CD14-positive monocyte (primary cell): ENCODE measurements at places on chromosomes 1 and 21.

DNA sequence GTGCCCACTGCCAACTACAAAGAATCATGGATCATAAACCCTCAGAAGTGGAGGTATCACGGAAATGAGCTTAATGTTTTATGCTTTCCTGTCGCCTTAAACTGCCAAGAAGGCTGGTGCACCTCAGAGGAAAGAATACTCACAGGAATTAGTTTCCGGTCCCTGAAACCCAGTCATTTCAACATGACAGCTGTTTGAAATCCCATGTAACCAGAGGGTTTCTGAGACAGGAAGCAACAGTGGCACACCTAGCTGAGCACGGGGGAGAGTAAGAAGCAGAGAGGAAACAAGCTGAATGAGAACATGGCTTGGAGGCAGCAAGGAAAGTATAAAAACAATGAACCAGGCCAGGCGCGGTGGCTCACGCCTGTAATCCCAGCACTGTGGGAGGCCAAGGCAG lies 3.9 kb downstream of the JAK1 start:
- peaks cover 72% of the 10 kb centered on the region for H3K4me1 ChIP-seq
- no peak for DNase-seq
- H3K36me3 ChIP-seq, result no peaks in the 10 kb centered on the region
- no peaks in the 10 kb centered on the region for H3K27me3 ChIP-seq
- no peak overlapping the region for H3K4me3 ChIP-seq

DNA sequence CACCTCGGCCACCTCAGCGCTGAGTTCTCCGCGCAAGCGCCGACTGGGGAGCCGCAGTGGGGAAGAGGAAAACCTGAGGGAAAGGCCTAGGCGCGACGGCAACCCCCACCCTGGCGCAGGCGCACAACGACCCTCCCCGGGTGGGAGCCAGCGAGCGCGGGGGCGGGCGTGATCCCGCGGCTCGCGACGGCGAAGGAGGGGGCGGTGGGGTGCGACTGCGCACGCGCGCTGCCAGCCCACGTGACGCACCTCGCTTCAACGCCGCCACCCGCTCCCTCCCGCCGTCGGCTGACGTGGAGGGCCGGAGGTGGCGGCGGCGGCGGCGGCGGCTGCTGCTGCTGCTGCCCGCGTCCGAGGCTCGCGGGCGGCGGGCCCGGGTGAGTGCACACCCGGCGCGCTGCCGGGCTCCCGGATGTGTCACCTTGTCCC lies at the start of the genes PIGP and TTC3:
TSS of gene PIGP (minus strand) at position 84 of the 429 bp plus-strand sequence. CDS start 556 bp downstream, outside the sequence.
TSS of gene TTC3 (plus strand) at position 267 of the 429 bp plus-strand sequence. CDS start 14,004 bp downstream, outside the sequence.
- H3K36me3 ChIP-seq, result no peaks in the 10 kb centered on the region
- DNase-seq, result peak; percentile 95
- H3K4me3 ChIP-seq, result peak within 1 kb of the TSS; percentile 85
- H3K27me3 ChIP-seq, result no peaks in the 10 kb centered on the region

DNA sequence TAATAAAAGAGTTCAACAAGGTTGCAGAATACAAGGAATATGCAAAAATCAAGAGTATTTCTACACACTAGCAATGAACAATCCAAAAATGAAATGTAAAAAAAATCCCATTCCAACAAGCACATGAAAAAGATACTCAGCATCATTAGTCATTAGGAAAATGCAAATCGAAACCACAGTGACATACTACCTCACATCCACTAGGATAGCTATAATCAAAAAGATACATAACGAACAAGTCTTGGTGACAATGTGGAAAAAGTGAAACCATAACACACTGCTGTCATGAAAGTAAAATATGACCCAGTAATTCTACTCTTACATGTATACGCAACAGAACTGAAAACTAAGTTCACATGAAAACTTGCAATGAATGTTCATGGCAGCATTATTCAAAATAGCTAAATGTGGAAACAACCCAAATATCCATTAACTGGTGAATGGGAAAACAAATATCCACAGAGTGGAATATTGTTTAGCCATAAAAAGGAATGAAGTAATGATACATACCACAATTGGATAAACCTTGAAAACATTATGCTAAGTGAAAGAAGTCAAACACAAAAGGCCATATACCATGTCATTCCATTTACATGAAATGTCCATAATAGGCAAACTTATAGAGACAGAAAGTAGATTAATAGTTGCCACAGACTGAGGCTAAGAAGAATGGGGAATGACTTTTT lies 34.3 kb downstream of the PIK3R3 start:
- H3K4me1 ChIP-seq, result no peaks in the 10 kb centered on the region
- H3K36me3 ChIP-seq, result no peaks in the 10 kb centered on the region
- no peak overlapping the region for H3K4me3 ChIP-seq
- no peaks in the 10 kb centered on the region for H3K27me3 ChIP-seq
- DNase-seq, result no peak

GRCh38 chr1:101314244-101314643 lies 77.4 kb downstream of the S1PR1 start:
- DNase-seq, result peak; percentile 50
- H3K27me3 ChIP-seq, result no peaks in the 10 kb centered on the region
- H3K4me3 ChIP-seq, result no peak overlapping the region
- H3K36me3 ChIP-seq, result no peaks in the 10 kb centered on the region
- peaks cover 7% of the 10 kb centered on the region for H3K4me1 ChIP-seq

GRCh38 chr21:24737296-24737850 lies 869.9 kb downstream of the MRPL39 start:
- H3K36me3 ChIP-seq, result no peaks in the 10 kb centered on the region
- H3K4me1 ChIP-seq, result no peaks in the 10 kb centered on the region
- H3K27ac ChIP-seq, result no peak overlapping the region
- no peak overlapping the region for H3K4me3 ChIP-seq
- H3K27me3 ChIP-seq, result no peaks in the 10 kb centered on the region
- no peak for DNase-seq

GRCh38 chr1:58763214-58763613 lies 20.6 kb downstream of the JUN start:
- no peak overlapping the region for H3K27ac ChIP-seq
- H3K4me1 ChIP-seq, result no peaks in the 10 kb centered on the region
- DNase-seq, result no peak
- no peaks in the 10 kb centered on the region for H3K36me3 ChIP-seq
- H3K27me3 ChIP-seq, result no peaks in the 10 kb centered on the region
- no peak overlapping the region for H3K4me3 ChIP-seq

- H3K27ac ChIP-seq, result peak overlapping the region; percentile 80
- peaks cover 46% of the 10 kb centered on the region for H3K4me1 ChIP-seq
- H3K27me3 ChIP-seq, result no peaks in the 10 kb centered on the region
- no peaks in the 10 kb centered on the region for H3K36me3 ChIP-seq
Measured at GRCh38 chr1:151947140-151947539, 37.8 kb upstream of the THEM4 start.

DNA sequence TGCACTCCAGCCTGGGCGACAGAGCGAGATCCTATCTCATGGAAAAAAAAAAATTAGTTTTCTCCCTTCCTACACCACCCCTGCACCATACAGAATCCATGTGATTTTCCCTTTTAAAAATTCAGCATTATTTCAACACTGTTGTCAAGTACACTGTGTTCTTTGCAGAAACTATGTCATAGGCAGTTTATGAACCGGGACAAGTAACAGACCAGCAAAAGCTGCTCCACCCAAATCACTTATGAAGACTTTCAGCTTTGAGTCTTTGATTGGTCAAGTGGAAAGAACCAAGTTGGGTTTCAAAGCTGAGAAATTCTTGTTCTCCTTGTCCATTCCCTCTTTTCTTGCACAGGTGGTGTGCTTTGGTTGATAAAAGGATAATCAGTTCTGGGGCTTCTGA lies 173.0 kb downstream of the CDC7 start:
- no peak overlapping the region for H3K27ac ChIP-seq
- no peak for DNase-seq
- H3K36me3 ChIP-seq, result no peaks in the 10 kb centered on the region
- H3K4me3 ChIP-seq, result no peak overlapping the region
- H3K27me3 ChIP-seq, result no peaks in the 10 kb centered on the region

DNA sequence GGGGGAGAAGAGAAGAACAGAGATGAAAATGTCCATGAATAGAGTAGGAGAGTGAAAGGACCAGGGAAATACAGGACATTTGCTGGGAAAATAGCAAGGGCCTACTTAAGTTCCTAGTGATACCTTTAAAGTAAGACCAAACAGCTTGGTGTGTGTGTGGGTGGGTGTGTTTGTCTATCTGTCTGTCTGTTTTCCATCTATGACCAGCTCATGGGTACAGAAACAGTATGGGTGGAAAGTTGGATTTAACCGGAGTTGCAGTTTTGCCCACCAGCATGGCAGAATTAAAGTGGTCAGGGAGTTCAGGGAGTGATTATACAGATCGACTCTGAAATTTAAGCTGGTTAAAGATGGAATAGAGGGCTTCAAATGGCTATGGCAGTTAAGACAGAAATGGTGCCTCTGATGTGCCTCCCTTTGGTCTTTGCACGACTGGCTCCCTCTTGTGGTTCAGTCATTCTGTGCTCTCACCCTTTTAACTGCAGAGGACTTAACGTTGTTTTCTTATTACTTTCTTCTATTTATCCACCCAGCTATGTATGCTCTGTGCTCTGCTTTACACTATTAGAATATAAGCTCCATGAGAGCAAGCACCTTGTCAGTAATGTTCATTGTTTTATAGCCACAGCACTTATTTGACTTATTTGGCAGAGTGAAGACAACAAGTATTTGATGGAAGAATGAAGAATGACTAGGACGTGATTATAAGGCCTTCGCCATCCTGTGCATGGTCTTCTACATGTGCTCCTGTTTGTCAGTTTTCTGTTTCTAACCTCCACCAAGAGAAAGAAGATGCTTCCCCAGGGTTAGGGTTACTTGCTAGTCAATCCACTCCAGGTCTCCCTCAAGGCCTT lies 72.7 kb upstream of the AK4 start:
- no peaks in the 10 kb centered on the region for H3K36me3 ChIP-seq
- H3K27me3 ChIP-seq, result no peaks in the 10 kb centered on the region
- peaks cover 3% of the 10 kb centered on the region for H3K4me1 ChIP-seq
- no peak overlapping the region for H3K27ac ChIP-seq
